ENCODE measurements at places on chromosomes 13 and 19.

- no peak for DNase-seq
Observed at GRCh38 chr19:6204212-6204611, 68.7 kb downstream of the ACSBG2 start.

DNA sequence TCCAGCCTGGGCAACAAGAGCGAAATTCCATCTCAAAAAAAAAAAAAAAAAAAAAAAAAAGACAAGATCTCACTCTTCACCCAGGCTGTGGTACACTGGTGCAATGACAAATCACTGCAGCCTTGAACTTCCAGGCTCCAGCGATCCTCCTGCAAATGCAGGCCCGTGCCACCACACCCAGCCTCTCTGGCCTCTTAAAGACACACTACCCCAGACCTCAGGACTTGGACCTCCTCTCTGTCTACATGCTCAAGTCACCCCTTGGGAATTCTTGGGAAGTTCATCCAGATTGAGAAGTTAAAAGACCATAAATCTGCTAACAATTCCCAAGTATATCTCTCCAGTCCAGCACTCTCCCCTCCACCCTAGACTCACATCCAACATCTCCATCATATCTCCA is 10.6 kb upstream of the HIPK4 start:
- DNase-seq = no peak

- peak; percentile 70 for DNase-seq
Observed at GRCh38 chr19:47247308-47247990, 8.9 kb upstream of the CCDC9 start.

DNA sequence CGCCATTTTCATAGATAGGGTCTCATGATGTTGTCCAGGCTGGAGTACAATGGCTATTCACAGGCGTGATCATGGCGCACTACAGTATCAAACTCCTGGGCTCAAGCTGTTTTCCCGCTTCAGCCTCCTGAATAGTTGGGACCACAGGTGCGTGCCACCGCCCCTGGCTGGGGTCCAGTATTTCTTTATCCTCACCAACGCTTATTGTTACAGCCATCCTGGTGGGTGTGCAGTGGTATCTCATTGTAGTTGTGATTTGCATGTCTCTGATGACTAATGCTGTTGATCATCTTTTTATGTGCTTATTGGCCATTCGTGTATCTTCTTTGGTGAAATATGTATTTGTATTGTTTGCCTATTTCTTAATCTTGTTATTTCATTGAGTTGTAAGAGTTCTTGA is 49.0 kb downstream of the SIPA1L3 start:
- DNase-seq = no peak

DNA sequence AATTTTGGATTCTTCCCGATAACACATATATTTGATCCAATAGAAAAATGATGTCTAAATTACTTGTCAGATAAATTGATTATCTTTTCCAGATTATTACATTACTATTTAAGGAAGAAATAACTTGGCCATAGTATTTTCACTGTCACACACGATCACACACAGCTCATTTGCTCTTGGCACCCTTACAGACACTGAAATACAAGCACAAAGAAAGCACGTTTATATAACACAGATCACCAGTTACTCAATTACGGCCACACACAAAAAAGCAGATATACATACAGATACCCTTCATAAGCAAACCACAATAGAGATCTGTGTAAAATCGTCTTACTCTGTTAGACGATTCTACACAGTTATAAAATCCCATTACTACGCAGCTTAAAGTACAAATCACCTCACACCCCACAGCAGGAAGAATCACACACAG is 716 bp upstream of the ZNF420 start:
- no peak for DNase-seq

DNA sequence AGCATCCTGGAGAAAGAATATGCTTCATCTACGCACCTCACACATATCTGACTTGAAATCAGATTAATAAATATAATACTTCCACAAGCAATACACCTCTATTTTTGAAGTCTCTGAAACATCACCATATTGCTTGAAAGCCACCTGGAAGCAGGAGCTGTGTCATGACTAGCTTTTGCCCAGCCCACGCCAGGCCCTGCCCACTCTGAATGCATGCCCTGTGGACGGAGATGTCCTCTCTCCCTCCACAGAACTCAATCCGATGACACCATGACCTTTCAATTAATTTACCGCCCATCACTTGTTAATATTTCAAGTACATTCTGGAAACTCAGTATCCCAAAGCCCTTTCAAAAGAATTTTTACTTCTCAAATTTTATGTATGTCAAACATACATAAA is 108.0 kb downstream of the TBC1D4 start:
- no peak for DNase-seq

- peak; percentile 25 for DNase-seq
Observed at GRCh38 chr19:19185853-19186740, 5.9 kb downstream of the BORCS8 start.

- DNase-seq = no peak
Observed at GRCh38 chr13:110528371-110528770, 33.2 kb downstream of the RAB20 start.

GRCh38 chr13:32051156-32051555 is 19.6 kb downstream of the FRY start:
- no peak for DNase-seq

GRCh38 chr13:106967391-106967790 is 399.5 kb upstream of the ARGLU1 start:
- no peak for DNase-seq

- DNase-seq = no peak
Observed at GRCh38 chr13:28626266-28626665, 32.7 kb upstream of the POMP start.

- DNase-seq = no peak
Observed at GRCh38 chr19:6324757-6325156, 8.7 kb downstream of the ACER1 start.

GRCh38 chr13:39249982-39250381 is 211.7 kb downstream of the NHLRC3 start:
- DNase-seq = no peak

GRCh38 chr19:29411113-29411581 is 114.6 kb upstream of the VSTM2B start:
- DNase-seq = no peak

DNA sequence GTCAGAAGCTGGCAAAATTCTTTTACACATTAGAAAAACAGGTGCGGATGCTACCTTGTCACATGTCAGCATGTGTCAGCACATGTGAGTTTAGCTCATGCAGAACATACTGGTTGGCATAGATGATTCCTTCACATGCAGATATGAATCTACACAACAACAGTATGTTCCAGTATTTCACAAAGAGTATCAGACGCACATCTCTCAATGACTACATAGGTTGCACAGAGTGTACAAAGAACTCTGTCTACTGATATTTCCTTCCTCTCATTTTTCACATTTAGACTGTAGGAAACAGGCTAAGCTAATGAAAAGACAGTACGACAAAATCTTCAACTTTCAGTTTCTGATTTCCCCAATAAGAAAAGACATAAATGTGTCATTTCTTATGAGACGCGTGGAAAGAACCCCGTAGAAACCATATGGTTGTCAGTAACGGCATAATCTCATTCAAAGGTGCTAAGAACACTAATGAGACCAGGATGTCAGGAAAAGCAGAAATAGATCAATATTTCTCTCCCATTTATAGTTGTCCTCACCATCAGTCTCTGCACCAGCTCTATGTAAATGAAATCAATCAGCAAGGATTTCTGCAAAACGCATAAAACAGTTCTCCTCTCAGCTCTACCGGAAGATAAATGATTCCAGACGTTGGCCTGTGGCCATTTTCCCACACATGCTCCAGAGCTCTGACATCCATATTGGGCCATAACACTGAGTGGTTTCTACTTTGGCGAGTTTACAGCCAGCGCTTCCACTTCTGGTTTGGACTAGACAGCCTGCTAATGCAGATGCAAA is 81.2 kb downstream of the STARD13 start:
- DNase-seq = no peak

- DNase-seq = no peak
Observed at GRCh38 chr13:77751513-77752456, 54.3 kb downstream of the SLAIN1 start.

DNA sequence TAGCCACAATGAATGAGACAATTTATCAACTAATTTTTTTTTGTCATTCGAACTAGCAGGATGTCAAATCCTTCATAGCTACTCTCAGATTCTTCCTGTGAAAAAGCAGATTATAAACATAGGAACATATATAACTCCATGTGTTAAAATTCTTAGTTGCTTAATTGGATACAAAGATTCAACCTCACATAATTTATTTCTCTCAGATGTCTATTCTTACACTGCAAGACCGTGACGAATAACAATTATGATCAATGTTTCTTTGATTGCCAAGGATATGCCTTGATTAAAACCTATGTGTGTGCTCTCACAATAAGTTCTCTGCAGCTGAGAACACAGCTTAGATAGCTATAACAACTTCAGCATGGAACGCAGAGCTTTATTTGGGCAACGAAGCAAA is 872.7 kb downstream of the PCDH9 start:
- no peak for DNase-seq

GRCh38 chr13:30998136-30999088 is 66.0 kb downstream of the TEX26 start:
- DNase-seq = no peak

DNA sequence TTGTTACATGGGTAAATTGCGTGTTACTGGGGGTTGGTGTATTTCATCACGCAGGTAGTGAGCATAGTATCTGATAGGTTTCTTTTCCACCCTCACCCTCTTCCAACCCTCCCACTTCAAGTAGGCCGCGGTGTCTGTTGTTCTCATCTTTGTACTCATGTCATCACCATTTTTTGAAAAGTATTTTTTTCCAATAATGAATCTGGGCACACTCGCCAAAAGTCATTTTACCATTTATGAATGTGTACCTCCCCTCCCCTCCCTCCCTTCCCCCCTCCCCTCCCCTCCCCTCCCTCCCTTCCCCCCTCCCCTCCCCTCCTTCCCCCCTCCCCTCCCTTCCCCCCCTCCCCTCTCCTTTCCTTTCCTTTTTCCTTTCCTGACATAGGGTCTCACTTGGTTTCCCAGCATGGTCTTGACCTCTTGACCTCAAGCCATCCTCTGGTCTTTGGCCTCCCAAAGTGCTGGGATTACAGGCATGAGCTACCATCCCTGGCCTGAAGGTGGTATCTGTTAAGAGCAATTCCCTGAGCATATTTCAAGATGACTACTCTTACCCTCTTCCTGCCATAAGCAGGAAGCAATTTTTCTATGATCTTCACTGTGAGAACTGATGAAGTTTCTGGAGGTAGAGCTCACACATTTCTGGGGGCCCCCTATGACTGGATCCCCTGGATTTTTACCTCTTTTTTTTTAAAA is 15.7 kb downstream of the ZNF627 start:
- DNase-seq = no peak

DNA sequence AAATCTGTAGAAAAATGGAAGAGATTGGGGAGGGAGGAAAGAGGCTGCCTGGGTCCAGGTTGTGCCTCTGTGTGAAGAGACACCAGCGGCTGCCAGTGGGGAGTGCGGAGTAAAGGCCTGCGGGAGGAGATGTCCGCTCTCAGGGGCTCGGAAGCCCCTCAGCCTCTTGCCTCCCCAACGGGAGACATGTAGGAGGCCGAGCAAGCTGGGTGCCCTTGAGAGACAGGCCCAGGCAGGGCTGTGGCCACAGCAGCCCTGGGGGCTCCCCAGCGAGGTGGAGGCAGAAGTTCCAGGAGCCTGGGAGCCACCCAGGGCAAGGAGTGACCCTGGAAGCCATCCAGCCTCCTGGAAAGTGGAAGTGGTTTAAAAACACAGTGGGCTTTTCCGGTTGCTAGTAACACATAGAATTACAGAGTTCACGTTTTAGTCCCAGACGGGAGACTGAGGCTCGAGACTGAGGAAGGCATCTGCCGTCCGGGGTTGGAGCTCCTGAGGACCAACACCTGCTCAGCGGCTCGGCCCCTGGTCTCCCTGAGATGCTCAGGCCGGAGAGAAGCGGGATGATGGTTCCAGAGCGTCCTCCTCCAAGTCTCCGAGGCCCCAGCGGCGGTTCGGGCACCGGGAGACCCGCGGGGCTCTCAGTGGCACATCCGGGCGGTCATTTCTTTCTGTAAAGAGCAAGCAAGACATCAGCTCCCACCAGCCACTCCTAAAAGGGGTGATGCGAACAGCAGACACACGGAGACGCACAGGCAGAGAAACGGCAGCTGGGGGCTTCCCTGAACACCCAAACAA is 21.9 kb upstream of the MKNK2 start:
- no peak for DNase-seq

DNA sequence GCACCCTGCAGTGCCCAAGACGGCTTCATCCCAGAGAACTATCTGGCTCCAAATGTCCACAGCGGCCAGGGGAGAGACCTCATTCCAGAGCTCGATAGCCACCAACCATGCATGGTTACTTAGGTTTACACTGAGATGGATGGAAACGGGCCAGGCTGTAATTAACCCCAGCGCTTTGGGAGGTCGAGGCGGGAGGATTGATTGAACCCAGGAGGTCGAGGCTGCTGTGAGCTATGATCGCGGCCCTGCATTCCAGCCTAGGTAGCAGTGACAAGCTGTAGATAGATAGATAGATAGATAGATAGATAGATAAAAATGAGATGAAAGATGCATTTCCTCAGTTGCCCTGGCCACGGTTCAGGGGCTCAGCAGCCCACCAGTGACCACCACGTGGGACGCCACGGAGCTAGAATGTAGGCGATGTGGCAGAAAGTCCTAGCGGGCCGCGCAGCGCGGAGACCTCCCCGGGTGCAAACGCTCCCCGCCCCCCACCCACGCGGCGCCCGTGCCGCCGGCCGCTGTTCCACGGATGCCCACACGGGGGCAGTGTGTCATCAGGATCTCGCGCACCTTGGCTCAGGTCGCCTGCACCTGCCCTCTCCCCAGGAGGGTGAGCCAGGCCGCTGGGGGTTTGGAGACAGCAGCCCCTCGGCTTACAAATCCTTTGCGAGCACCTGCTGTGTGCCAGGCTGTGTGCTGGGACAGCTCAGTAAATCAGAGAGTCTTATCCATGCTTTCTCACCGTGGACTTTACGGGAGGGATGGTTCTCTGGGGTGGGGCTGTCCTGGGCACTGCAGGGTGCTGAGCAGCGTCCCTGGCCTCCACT is 13.5 kb upstream of the TLE5 start:
- no peak for DNase-seq

DNA sequence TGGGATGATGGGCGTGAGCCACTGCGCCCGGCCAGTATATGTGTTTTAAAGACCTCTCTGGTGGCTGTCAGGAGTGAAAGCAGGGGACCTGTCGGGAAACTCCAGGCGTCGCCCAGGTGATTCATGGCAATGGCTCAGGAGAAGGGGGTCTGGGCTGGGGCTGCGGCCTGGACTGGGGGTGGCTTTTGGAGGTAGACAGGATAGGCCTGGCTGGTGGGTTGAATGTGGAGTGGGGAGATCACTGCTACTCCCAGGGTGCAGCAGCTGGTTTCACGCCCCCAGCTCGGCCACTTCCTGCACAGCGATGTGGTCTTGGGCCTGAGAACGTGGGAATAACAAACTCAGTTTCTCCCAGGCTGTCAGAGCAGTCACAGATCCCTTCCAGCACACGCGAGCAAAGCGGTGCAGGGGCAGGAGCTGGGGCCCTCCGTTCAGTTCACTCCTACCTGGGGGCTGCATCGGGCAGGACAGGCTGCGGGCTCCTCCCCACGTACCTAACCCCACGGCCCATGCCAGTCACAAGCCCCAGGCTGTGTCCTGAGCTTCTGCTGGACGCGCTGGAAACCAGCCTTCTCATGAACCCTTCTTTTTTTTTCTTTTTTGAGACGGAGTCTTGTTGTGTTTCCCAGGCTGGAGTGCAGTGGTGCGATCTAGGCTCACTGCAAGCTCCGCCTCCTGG is 18.9 kb downstream of the KDM4B start:
- DNase-seq = no peak

- no peak for DNase-seq
Observed at GRCh38 chr13:110150384-110151101, 156.4 kb downstream of the COL4A1 start.
